Activated CD8-positive, alpha-beta T cell treated with anti-CD3 and anti-CD28 coated beads for 36 hours (primary cell): ENCODE measurements at places on chromosomes 16 and 17.

- peaks cover 40% of the 10 kb centered on the region for H3K4me1 ChIP-seq
- peak overlapping the region; percentile 92 for H3K27ac ChIP-seq
These were observed 1.7 kb downstream of the ARHGDIA start for GRCh38 chr17:81869221-81870130.

DNA sequence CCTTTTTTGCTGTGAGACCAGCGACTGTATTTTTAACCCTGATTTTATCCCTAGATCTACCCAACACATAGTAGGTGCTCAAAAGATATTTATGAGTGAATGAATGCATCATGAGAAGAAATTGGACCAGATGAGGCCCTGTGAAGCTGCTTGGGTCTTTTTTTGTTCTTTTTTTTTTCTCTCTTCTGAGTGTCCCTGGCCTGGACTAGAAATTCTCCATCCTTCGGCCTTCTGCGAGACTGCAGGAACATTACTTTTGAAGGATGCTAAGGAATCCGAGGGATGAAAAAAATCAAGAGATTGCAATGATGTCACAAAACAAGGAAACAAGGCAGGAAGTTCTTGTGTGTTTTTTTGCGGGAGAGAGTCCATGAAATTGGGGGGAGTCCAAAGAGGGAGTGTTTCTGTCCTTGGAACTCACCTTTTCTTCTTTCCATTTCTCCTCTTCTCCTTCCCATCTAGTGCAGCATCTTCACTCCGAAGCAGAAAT is 560 bp upstream of the RUSF1 start:
- H3K27ac ChIP-seq: peak overlapping the region; percentile 98
- H3K4me1 ChIP-seq: peaks cover 45% of the 10 kb centered on the region
- peaks cover 7% of the 10 kb centered on the region for H3K36me3 ChIP-seq
- peak overlapping the region; percentile 98 for H3K4me3 ChIP-seq
- no peaks in the 10 kb centered on the region for H3K27me3 ChIP-seq

GRCh38 chr17:82333279-82334171 is at the start of gene SECTM1:
TSS of gene SECTM1 (minus strand) at chr17:82333766. CDS start at chr17:82327240, 6,526 bp downstream.
- no peak for DNase-seq
- no peaks in the 10 kb centered on the region for H3K36me3 ChIP-seq
- H3K4me1 ChIP-seq: peaks cover 23% of the 10 kb centered on the region
- H3K27ac ChIP-seq: no peak within 1 kb of the TSS
- peaks cover 7% of the 10 kb centered on the region for H3K27me3 ChIP-seq

GRCh38 chr17:46888727-46889126 is 34.2 kb upstream of the GOSR2 start:
- no peaks in the 10 kb centered on the region for H3K36me3 ChIP-seq
- no peaks in the 10 kb centered on the region for H3K27me3 ChIP-seq
- DNase-seq: no peak
- H3K27ac ChIP-seq: no peak overlapping the region

DNA sequence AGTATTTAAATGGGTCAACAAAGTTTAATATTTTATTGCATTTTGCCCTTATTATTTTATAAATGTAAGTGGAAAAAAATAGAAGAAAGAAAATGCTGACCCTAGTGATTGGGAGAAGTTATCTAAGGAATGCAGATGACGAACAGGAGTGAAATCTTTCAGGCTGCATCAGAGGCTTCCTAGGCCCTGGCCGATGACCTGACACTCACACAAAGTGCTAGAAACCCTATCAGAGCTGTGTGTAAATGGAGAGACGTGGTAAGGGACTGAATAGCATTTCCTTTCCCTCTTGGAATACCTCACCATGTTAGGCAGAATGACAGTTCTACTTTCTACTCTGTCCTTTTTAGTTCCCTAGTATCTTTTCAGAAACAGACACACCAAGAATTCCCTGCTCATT is 44.9 kb upstream of the CNEP1R1 start:
- H3K36me3 ChIP-seq: no peaks in the 10 kb centered on the region
- no peaks in the 10 kb centered on the region for H3K4me1 ChIP-seq
- no peak for DNase-seq
- no peak overlapping the region for H3K27ac ChIP-seq

DNA sequence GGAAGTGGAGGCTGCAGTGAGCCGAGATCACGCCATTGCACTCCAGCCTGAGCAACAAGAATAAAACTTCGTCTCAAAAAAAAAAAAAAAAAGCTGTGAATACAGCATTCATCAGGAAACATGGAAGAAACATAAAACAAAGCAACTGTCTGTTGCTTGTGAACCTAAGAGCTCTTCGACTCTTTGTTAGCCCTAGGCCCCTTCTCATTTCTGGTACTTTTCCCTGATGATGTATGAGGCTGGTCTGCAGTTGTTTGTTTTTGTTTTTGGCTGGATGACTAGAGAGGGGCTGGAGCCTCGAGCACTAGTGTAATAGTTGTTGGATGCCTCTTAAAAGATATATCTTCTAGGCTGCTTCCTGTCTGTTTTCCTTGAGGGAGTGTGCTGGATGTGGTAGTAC is 113.5 kb downstream of the MAP2K6 start:
- DNase-seq: no peak
- H3K4me1 ChIP-seq: peaks cover 2% of the 10 kb centered on the region
- H3K36me3 ChIP-seq: peaks cover 15% of the 10 kb centered on the region
- no peaks in the 10 kb centered on the region for H3K27me3 ChIP-seq

DNA sequence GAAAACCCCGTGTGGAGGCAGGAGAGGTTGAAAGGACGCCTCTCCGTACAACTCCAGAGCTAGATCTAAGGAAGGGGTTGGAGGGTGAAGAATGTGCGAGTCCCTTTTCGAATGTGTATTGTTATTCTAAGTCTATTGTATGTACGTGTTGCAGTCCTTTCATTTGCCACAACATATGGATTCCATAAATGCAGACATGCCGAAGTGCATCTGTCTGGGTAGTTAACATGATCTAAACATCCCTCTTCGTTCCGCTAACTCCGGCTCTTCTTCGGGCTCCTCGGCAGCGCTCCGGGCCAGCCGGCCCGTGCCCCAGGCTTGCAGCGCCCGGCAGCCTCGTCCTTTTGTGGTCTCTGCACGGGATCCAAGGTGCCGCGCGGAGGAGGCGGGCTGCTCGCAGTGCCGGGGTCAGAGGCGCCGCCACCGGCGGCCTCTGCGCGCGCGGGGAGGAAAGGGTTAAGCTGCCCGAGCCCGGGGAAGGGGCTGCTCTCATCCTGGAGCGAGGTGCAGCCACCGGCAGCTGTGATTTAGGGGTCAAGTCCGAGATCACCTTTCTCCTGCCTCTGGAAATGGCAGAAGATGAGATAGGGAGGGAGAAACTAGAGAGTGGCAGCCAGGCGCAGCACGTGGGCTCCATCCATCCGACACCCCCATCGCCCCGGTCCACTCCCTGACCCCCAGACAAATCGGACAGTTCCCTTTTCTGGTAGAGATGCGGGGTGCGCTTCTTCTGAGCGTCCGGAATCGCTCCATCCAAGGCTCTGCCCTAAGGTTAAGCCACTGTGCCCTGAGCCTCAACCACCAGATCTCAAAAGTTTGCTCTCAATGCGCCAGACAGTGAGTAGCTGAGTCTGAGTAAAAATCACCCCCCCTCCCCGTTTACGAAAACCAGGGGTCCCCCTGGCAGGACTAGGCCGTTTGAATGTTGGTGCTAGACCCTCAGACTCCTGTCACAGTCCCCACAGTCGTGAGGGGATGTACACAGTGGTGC is 15.1 kb upstream of the ZFHX3 start:
- H3K27me3 ChIP-seq: peaks cover 69% of the 10 kb centered on the region
- DNase-seq: no peak
- peaks cover 11% of the 10 kb centered on the region for H3K4me1 ChIP-seq
- no peak overlapping the region for H3K4me3 ChIP-seq
- H3K27ac ChIP-seq: no peak overlapping the region

- peak; percentile 95 for DNase-seq
- H3K27me3 ChIP-seq: peaks cover 3% of the 10 kb centered on the region
- H3K36me3 ChIP-seq: peaks cover 13% of the 10 kb centered on the region
These were observed 6.1 kb downstream of the GJD3 start for GRCh38 chr17:40358323-40359038.

DNA sequence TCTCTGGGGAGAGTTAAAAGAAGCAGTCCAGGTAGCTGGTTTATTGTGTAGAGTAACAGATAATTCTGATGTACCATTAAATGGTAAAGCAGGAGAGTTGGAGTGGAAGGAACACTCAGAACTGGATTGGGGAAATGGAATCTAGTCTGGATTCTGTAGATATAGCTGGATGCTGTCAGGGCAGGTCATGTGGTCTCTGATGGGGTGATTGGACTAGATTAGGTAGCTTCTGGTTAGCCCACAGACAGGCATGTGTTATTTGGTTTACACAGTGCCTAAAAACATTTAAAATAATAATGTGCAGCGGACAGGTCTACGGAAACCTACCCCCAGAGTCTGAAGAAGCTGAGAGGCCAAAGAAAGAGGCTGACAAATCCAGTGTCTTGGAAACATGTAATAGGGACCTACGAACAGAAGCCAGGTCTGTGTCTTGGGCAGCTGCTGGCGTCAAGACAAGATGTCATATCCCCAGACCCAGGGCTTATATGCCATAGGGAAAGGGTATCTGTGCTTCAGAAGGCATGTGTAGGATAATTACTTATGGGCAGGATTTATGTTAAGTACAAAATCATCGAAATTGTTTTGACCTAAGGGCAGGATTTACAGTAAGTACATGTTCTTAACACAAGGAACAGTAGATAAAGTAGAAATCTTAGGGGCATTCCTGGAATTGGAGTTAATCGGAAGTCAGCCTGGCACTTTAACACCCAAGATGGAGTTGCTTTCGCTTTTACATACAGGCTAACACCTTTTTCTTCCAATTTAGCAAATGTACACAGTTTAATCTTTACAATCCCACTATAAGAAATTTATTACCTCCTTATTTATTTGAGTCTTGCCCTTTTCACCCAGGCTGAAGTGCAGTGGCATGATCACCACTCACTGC is 12.4 kb downstream of the LUC7L3 start:
- no peak overlapping the region for H3K4me3 ChIP-seq
- H3K27me3 ChIP-seq: no peaks in the 10 kb centered on the region
- peaks cover 16% of the 10 kb centered on the region for H3K36me3 ChIP-seq
- H3K27ac ChIP-seq: peak overlapping the region; percentile 67

DNA sequence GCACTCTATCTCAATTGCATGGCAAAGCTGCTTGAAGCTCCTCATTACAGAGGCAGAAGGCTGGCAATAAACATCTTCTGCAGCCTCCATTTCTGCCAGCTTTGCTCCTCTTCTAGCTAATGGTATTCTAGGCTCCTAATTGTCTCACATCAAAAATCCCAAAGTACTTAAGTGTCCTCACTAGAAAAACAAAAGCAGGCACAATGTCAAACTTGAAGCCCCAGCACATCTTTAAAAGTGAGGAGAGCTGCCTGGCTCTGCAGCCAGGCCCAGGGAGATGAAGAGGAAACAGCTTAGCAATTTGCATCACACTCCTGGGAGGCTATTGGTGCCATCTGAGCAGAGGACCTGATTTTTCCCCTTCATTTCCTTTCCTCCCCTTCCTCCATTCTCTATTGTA is 197.1 kb downstream of the KCNJ2 start:
- H3K36me3 ChIP-seq: no peaks in the 10 kb centered on the region
- H3K4me3 ChIP-seq: no peak overlapping the region
- DNase-seq: no peak
- no peak overlapping the region for H3K27ac ChIP-seq
- no peaks in the 10 kb centered on the region for H3K4me1 ChIP-seq
- peaks cover 2% of the 10 kb centered on the region for H3K27me3 ChIP-seq

DNA sequence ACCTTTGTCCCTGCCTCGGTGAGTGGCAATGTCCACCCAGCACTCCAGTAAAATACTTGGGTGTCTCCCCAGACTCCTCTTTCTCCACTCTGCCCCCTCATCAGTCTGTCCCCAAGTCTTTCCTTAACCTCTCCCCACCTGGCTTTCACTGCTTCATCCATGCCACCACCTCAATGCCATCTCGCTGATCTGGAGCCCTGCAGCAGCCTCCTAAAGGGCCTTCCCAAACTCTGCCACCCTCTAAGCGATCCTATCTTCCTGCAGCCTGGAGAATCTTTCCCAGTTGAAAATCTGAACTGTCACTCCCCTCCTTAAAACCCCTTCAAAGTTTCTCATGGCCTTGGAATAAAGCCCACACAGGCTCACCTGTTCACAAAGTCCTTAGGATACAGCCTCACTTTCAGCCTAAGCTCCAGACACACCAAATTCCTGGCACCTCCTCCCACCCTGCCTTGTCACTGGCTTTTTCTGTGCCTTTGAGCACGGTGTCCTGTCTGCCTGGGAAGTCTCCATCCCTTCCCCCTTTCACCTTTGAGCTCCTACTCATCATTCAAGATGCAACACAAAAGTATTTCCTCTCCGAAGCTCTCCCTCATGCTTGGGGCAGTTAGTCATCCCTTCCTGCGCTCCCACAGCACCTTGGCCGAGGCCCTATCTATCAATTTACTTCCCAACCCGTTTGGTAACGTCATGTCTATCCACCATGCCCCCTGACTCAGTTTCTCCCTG is 2.8 kb downstream of the WNK4 start:
- H3K27ac ChIP-seq: no peak overlapping the region
- DNase-seq: no peak
- H3K36me3 ChIP-seq: peaks cover 13% of the 10 kb centered on the region
- H3K27me3 ChIP-seq: peaks cover 59% of the 10 kb centered on the region

DNA sequence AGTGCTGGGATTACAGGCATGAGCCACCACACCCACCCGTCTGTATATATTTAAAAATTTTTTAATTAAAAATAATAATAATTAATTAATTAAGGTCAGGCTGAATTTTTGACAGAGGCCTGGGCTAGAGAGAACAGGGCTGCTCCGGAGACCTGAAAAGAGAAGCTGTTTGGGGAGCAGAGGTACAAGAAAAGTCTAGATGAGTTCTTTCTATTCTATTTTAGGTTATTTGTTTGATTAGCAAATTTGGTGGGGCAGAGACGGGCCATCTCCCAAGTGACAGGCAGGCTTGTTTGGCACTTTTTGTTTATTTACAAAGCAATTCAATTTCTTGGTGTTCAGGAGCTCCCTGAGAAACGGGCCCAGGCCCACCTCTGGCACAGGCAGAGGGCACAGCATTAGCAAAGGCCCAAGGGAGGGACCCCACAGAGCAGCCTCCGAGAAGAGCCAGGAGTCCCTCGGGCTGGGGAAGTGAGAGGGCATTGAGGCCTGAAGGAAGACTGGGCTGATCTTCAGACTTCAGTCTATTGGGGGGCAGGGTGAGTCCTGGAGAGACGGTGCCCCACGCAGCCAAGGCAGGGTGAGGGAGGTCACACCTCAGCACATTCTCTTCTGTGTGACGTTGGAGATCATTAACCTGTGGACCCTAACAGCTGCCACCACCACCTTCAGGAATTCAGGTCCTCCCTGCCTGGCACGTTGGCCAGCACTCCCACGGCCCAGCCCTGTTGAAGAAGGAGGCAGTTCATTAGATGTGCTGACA is 10.8 kb upstream of the RIPOR1 start:
- peaks cover 17% of the 10 kb centered on the region for H3K4me1 ChIP-seq
- no peaks in the 10 kb centered on the region for H3K36me3 ChIP-seq
- no peak for DNase-seq
- no peaks in the 10 kb centered on the region for H3K27me3 ChIP-seq
- no peak overlapping the region for H3K27ac ChIP-seq
- no peak overlapping the region for H3K4me3 ChIP-seq

GRCh38 chr16:56747486-56748045 is 17.6 kb downstream of the NUP93 start:
- no peaks in the 10 kb centered on the region for H3K27me3 ChIP-seq
- peaks cover 42% of the 10 kb centered on the region for H3K4me1 ChIP-seq
- peaks cover 20% of the 10 kb centered on the region for H3K36me3 ChIP-seq
- DNase-seq: no peak
- no peak overlapping the region for H3K4me3 ChIP-seq

GRCh38 chr16:88349903-88350900 is 32.6 kb upstream of the ZNF469 start:
- no peak overlapping the region for H3K4me3 ChIP-seq
- no peak overlapping the region for H3K27ac ChIP-seq
- H3K36me3 ChIP-seq: no peaks in the 10 kb centered on the region
- peaks cover 3% of the 10 kb centered on the region for H3K4me1 ChIP-seq
- DNase-seq: no peak
- no peaks in the 10 kb centered on the region for H3K27me3 ChIP-seq
